ENCODE measurements at places on chromosomes 6 and 20.

GRCh38 chr6:116287689-116288282 lies 8.1 kb upstream of the TSPYL1 start:
- no peak for DNase-seq

DNA sequence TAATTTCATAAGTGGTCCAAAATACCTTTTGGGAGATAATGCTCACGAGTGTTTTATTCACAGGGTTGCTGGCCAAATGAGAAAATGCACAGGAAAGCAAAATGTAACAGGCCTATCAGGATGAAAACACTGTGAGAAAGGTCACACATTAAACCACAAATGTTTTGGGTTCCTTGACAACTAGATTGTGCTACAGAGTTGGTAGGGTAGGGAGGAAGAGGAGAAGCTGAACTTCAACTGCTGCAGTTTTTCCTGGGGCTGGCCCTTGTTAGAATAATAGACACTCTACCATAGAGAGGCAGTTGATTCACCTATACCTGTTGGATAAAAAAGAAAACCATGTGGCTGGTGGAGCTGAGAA lies 28.1 kb upstream of the PAQR8 start:
- no peak for DNase-seq

DNA sequence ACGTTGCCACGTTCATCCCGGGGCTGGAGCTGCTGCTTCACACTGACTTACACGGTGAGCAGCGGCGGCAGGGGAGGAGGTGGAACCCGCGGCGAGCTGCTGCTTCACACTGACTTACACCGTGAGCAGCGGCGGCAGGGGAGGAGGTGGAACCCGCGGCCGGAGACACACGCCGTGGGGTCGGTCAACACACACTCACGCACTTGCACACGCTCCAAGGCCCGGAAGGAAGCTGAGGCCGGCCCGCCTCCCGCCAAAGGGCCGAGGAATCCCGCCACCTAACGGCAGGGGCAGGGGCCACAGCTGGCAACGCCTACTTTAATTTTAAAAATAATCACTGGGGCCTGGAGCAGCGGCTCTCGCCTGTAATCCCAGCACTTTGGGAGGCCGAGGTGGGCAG lies 94.4 kb upstream of the FOXC1 start:
- no peak for DNase-seq

DNA sequence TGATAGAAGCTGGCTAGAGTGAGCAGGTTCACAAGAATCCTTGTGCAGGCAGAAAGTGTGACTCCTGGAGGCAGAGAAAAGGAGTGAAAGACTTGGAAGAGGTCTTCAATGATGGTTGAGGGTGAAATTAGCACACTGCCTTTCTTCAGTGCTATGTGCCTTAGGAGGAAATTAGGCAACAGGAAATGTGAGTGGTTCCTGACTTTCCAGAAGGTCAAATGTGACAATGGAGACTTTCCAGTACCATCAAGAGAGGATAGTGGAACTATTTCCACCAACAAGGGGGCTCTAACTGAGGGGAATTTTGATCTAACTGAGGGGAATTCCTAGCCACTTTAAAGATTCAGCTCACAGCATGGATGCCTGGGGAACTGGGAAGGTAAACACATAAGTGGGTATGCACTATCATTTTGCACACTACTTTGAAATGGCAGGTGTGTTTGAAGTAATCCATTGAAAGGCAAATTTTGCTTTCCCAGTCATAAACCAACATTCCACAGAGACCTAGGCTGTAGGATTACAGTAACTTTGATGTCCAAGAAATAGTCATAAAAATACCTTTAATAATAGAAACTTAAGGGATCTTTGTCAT lies 90.0 kb downstream of the PERP start:
- DNase-seq = no peak

DNA sequence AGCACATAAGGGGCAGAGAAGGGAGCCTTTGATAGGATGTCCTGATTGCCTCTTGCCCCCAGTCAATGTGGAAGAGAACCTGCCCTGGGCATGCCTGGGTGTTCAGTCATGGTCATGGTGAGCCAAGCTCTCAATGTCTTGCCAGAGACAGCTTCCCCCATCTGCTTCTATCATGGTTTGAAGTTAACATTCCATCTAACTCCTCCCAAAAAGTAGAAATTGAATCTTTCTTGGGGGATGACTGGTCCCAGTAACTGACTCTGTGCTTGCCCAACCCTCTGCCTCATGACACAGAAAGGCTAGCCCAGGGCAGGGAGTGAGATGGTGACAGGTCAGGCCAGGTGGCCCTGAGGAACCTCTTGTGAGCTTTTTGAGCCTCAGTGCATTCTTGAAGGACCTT lies 60.1 kb downstream of the ADTRP start:
- no peak for DNase-seq

DNA sequence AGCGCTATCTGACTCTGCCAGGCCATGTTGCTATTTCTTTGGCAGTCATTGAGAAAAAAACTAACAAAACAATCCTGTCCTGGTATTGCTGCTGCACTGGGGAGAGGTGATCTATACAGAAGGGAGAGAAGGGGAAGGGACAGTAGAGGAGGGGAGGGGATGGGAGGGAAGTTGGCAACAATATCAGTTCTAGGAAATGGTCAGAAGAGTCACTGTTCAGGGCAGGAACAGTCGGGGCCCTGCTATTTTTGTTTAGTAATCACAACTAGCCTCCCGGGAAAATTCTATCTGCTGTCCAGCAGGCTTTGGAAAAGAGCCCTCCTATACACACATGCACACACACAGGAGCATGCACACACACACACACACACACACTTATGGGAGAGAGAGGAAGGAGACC lies 142.3 kb upstream of the CARMIL1 start:
- DNase-seq = no peak

All from activated CD8-positive, alpha-beta memory T cell treated with anti-CD3 and anti-CD28 coated beads for 48 hours (primary cell).